Activated CD4-positive, alpha-beta T cell treated with anti-CD3 and anti-CD28 coated beads, Interleukin-2, amount 10 ng/mL, durations not matched to agents 7 days and 5 days (primary cell): ENCODE measurements at places on chromosomes 5 and 9. TPM values are rescaled to one million over a fixed set of nuclear protein-coding genes. Genes with fewer than 3 reads are reported as not detected.

The IFNA13 gene
- total RNA-seq = not detected

DNA sequence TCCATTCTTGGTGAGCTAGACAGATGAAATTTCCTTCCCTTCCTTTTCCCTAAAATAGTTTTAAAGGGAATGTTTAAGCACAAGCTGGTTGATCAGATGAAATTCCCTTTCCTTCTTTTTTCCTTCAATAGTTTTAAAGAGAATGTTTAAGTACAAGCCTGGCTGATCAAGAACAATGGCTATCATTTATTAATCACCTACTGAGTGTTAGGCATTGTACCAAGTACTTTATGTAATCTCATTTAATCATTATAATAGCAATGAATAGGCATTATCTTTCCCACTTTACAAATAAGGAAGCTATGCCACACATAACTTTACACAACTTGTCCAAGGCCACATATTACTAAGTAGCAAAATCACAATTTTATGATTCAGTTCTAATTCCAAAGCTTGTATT lies 152.0 kb upstream of the ACOT12 start:
- no peak for DNase-seq

- no peak for DNase-seq
Observed at GRCh38 chr9:83011611-83012010, 51.3 kb downstream of the RASEF start.

DNA sequence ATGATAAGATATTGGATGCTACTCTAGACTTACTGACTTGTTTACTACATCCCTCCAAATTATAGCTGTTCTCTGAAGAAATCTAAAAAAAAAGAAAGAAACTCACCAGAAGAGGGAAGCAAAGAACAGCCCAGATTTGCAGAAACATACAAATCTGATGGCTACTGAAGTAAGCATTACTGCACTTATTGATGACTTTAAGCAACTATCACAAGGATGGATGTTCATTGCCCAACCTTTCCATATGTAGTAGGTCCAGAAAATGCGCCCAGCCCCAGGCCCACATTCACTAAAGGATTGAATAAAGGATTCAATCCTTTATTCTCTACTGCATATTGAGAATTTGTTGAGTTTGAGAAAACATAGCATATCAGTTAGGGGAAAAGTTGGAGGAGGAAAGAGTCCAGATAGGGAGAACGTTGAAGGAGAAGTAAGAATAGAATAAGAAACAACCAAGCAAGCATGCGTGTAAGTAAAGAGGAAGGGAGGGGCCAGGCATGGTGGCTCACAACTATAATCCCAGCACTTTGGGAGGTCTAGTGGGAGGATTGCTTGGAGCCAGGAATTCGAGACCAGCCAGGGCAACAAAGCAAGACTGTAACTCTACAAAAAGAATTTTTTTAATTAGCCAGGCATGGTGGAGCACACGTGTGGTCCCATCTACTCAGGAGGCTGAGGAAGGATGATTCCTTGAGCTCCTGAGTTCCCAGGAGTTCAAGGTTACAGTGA lies 33.8 kb upstream of the DTWD2 start:
- no peak for DNase-seq

The KCNV2 gene
- total RNA-seq = not detected
